ENCODE measurements at places on chromosomes 5 and 9.

GRCh38 chr9:2229109-2229721 is 214.1 kb downstream of the SMARCA2 start:
- DNase-seq: no peak

DNA sequence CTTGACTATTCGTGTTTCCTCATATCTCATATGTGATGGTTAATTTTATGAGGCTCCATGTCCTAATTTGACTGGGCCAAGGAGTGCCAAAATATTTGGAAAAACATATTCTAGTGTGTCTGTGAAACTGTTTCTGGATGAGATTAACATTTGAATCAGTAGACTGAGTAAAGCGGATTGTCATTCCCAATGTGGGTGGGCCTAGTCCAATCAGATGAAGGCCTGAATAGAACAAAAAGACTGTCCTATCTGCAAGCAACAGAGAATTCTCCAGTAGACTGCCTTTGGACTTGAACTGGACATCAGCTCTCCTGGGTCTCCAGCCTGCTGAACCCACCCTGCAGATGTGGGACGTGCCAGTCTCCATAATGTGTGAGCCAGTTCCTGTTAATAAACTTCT is 13.5 kb upstream of the SLCO4C1 start:
- DNase-seq: no peak

DNA sequence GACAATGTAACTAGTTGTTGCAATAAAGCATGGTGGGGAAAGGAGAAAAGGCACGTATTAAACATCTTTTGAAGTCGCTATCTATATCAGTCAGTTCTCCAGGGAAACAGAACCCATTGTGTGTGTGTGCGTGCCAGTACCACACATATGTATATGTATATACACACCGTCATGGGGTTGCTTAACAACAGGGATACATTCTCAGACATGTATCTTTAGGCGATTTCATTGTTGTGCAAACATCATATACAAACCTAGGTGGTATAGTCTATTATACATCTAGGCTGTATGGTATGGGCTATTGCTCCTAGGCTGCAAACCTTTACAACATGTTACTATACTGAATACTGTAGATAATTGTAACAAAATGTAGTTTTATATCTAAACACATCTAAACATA is 2.3 kb downstream of the CDKN2B-AS1 start:
- DNase-seq: no peak

GRCh38 chr9:1049641-1050040 is 516 bp upstream of the DMRT2 start:
- DNase-seq: no peak

GRCh38 chr5:165035520-165035919 is 1530.1 kb downstream of the MAT2B start:
- DNase-seq: no peak

DNA sequence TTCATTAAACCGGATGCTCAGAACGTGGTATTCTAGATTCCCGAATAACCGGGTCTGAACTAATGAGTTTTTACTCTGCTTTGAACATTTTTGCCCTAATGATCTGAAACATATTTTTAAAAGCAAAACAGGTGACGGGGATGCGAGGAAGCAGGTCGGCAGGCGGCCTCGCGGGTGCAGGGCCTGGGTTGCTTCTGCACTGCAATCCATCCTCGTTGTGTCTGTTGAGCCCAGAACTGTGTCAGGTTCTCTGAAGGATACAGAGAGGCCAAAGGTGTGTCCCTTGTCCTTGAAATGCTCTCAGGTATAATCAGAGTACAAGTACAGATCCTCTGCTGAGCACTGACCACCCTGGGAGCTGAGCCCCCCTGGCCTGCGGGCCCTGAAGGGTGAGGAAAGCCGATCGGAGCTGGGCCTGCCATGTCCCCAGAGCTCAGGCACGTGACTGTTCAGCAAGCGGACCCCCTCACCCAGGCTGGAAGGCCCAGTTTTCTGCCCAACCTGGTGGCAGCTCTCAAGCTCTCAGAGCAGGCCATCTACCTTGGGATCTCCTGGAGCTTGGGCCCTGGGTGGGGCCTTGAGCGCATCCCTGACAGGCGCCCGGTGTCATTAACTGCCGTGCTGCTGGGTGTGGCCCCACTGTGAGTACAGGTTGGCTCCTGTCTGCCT is 151.8 kb downstream of the OLFM1 start:
- no peak for DNase-seq

DNA sequence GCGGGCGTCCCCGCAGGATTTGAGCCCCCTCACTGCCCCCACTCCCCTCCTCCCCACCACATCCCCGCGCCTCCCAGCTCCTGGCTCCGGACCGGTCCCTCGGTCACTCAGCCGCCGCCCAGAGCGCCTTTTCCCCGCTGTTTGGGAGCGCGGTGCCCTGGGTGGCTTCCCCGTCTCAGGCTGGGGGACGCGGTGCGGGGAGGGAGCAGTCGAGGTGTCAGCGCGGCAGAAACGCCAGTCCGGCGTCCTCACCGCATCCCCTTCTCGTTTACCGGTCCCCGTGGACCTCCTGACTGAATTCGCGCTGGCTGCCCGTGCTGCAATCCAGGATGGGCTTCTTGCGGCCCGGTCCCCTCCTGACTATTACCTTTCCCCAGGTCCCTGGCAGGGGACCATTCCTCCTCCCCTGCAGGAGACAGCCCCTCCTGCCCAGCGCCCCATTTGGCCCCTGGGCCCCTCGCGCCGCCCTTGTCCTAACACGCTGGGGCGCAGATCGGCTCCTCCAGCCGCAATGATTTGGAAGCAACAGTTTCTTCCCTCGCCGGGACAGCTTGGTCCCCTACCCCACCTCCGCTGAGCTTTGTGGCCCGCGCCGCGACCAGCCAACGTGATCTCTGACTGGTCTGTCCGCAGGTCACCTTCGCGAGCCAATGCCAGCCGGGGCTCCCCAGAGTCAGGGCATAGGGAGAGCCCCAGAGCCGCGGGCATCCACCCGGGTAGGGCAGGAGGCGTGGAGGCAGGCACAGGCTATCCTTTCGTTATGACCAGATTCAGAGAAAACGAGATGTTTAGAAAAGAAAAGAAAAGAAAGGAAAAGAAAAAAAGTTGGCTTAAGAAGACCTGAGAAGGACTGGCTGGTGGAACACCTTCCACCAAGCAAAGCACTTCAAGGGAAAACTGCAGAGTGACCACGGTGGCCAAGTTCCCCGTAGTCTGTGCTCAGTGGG is 1.2 kb downstream of the ANKRD33B start:
- DNase-seq: no peak

DNA sequence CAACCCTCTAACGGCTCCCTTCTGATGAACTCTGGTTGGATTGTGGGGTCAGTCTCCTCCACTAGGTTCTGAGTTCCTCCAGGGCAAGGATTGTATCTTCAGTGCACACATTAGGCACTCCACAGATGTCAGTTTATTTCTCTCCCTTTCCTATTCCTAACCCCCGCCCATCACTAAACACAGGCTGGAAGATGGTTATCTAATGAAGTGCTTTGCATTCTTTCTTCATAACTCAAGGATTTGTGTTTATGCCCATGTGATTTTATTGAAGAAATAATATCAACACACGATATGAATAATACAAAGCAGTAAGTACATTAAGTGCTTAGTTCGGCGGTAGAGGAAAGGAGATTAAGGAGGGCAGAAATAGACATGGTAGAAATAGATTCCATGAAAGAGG is 4.4 kb upstream of the CREBRF start:
- no peak for DNase-seq

DNA sequence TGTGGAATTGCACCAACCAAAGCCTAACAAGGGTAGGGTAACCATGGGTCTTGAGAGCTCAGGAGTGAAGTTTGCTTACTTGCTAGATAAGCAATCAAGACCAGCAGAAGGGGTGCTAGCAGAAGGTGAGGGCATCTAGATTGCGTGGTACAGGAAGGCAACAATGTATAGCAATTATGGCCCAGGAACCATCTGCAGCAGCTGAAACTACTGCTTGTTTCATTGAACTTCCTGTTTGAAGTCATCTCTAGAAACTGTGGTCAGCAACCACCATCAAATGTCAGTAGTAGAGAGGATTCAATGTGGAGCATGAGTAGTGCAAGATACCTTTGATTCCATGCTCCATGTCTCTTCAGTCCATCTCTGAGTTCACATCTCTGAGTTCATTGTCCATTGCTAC is 462.1 kb upstream of the GRAMD2B start:
- DNase-seq: no peak
